ENCODE measurements at places on chromosomes 16 and 17. TPM values are rescaled to one million over a fixed set of nuclear protein-coding genes. Genes with fewer than 3 reads are reported as not detected.

Gene GRAPL
- total RNA-seq, result 7.3 TPM

Gene COL1A1
- 0.26 TPM for total RNA-seq

Gene HOXB7
- 0.59 TPM for total RNA-seq

Gene LPO
- total RNA-seq, result not detected

Gene PIPOX
- 2.0 TPM for total RNA-seq

Gene OSGIN1
- total RNA-seq, result 2.8 TPM

Gene HYDIN
- total RNA-seq, result 0.07 TPM

Data from pulmonary artery endothelial cell (primary cell).